ENCODE measurements at places on chromosomes 1 and 21. TPM values are rescaled to one million over a fixed set of nuclear protein-coding genes. Genes with fewer than 3 reads are reported as not detected.
A peak's percentile ranks its signal among the peaks of the same experiment; 100 is the strongest.

The MPL gene
- not detected for total RNA-seq

The PROK1 gene
- 0.32 TPM for total RNA-seq

The S100A16 gene
- total RNA-seq = 67.0 TPM

DNA sequence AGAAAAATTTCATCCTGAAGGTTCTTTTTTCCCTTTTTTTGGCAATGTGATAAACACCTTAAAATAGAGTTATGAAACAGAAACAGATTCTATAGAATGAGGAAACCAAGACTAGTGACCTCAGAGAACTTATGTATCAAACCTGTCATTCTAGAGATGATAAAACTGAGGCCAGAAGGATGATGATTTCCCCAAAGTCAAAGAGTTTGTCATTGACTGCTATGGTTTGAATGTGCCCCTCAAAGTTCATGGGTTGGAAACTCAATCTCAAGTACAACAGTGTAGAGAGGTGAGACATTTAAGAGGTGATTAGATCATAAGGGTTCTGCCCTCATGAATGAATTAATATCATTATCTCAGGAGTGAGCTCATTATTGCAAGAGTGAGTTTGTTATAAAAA lies 13.7 kb upstream of the BEND5 start:
- no peak for DNase-seq

DNA sequence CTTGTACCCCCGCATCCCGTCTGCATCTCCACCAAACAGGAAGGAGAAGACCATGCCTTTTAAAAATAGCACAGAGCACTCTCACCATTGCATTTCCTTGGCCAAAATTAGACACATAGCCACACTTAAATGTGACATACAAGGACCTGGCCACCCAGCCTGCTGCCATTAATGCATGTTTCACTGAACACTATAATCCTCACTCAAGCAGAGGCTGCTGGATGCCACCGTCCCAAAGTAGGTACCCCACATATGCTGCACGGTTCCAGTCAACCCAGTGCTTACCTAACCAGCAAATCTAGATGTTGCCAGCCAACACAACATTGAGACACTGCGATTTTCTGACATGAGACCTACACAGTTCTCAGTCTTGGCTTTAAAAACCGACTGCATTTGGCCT lies 107.7 kb downstream of the ADSS2 start:
- peak; percentile 50 for DNase-seq

GRCh38 chr21:45420061-45421041 lies 15.4 kb downstream of the COL18A1 start:
- DNase-seq = peak; percentile 72

DNA sequence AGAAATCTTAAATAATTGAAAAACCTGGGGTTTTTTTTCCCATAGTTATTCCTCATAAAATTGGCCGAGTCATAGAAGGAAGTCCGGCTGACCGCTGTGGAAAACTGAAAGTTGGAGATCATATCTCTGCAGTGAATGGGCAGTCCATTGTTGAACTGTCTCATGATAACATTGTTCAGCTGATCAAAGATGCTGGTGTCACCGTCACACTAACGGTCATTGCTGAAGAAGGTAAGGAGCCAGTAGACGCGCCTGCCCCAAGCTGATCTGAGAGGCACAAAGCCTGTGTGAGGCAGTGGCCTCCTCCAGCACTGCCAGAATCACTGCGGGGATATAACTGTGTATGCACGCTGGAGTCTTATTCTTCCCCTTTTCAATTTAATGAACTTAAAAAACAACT lies 100.3 kb downstream of the PHTF1 start:
- no peak for DNase-seq

Data from posterior vena cava (tissue), 2 donors.